ENCODE measurements at places on chromosomes 11 and 22.

DNA sequence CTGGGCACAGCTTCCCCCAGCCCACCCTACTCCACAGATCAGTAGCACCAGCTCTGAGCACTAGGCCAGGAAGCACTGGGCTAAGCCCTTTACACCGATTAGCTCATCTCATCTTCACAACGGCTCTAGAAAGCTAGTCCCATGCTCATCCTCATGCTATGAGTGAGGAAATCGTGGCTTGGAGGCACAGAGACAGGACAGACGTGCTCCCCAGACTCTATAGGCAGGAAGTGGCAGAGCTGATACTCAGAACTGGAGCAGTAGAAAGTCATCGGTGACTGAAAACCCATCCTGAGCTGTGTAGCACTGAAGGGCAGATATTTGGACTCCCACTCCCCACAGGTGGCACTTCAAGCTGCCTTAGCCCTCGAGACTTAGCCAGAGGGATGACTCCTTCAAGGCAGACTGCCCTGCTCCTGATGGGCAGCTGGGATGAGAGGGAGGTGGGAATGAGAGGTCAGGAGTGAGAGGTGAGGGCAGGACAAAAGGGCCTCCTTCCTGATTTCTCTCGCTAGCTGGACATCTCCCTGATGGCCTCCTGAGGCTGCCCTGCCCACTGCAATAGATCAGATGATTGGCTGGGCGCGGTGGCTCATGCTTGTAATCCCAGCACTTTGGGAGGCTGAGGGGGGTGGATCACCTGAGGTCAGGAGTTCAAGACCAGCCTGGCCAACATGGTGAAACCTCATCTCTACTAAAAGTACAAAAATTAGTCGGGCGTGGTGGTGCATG is 9.7 kb downstream of the CD5 start:
- no peak for DNase-seq

DNA sequence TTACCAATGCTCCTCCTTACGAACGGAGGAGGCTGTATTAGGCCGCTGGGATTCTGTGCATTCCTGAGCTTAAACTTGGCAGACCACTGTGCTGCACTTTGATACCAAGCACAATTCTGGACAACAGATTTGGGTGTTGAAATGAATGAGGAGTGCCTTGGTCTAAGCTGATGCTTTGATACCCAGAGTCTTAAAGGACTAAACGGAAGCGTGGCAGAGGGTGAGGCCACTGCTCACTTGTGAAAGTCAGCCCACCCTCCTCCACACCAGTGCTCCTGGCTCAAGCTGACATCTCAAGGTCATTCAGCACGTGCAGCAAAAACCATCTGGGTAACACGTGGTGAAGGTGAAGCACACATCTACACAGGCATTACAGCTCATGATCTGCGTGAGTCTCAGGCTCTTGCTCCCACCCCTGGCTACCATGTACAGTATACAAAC is 85.9 kb downstream of the MICAL3 start:
- DNase-seq, result no peak

- no peak for DNase-seq
Observed at GRCh38 chr11:60077216-60077817, 11.1 kb upstream of the MS4A2 start.

DNA sequence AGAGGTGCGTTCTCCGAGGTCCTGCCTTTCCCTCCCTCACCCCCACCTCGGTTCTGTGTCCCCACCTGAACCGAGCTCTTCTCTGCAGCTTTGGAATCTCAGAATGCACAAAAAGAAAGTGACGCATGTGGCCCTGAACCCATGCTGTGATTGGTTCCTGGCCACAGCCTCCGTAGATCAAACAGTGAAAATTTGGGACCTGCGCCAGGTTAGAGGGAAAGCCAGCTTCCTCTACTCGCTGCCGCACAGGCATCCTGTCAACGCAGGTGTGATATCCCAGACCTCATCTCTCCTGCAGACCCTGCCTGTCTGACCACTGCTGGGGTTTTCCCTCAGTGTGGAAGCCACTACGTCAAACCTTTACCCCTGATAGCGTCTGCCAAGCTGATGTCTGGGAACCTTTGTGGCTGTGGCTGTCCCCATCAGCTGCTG is 13.9 kb downstream of the ACP2 start:
- no peak for DNase-seq

DNA sequence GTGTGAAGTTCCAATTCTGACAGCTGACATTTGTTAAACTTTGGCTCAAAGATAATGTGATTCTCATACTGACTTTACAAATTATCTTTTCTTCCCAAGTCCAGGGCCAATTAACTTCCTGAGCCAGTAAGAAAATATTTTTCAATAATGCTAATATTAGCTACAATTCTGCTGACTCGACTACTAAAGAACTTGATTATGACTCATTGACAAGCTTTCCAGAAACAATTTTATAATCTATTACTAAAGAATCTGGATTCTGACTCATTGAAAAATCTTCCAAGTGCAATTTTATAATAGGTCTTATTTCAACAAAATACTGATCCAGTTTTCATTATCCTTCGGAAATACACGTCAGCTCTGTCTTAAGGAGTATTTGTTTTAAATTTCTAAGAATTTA is 12.9 kb upstream of the XKR3 start:
- DNase-seq, result no peak

GRCh38 chr22:36413022-36413775 is 25.4 kb upstream of the MYH9 start:
- DNase-seq, result no peak

- no peak for DNase-seq
Observed at GRCh38 chr11:74691755-74692154, 39.5 kb downstream of the CHRDL2 start.

- peak; percentile 11 for DNase-seq
Observed at GRCh38 chr11:36069576-36070212, 125.8 kb downstream of the LDLRAD3 start.

Data from NCI-H146 (cell line).